EL (cell line): ENCODE measurements at places on chromosomes 6 and 20.

DNA sequence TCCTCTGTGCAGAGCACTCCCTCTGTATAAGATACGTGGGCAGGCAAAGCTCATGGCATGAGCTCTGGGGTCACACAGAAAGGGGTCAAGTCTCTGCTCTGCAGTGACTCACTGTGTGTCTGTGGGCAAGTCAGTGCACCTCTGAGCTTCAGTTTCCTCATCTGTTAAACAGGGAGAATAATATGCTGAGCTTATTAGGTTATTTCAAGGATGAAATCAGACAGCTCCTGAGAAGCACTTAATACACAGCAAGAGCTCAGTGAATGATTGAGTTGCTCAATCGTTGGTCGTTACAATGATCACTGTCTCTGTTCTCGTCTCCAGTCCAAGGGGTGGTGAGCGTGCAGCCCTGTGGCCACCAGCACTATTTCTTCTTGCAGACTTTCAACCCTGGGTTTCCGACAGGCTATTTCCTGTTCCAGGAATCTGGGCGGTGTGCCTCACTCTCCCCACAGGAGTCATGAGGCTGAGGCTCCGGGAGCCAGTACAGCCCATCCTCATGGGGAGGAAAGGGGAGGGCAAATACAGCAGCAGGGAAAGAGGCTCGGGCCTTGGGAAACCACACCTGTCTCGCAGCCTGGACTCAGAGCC is 28.9 kb downstream of the KIAA1755 start:
- DNase-seq = peak; percentile 40

DNA sequence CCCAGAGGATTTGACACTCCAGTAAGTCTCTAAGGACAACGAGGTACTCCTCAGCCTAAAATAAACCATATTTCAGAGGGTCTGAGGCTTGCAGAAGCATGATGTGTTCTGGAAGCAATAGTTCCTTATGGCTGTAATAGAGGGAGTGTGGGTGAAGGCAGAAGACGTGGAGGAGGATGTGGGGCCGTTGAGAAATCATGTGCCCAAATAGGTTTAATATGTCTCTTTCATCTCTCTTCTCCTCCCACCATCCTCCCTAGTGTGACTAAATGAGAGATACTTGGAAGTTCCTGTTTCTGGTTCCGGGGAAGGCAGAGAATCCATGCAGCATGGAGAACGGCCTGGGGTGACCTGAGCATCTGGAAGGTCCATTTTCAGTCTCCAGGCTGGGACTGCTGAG is 174.0 kb upstream of the RSPO3 start:
- DNase-seq = no peak

DNA sequence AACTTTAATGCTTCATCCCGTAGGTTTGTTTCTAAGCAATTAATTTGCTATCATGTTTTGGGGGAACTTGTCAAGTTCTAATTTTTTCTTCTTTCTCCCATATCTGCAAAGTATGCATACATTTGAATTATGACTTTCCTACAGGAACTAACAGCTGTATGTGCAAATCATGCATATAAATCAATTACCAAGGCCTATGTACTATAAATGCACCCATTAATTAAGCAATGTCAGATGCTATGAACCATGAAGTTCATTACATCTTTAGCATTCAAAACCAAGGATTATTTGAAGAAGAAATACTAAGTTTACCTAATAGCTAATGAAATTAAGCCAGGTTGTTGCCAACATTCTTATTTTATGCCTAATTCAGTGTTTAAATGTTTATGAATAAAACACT is 851.3 kb downstream of the TFAP2A start:
- no peak for DNase-seq

- no peak for DNase-seq
These were observed 13.6 kb upstream of the C20orf144 start for GRCh38 chr20:33648396-33649004.

GRCh38 chr6:159595173-159595572 is 97.9 kb downstream of the SOD2 start:
- peak; percentile 76 for DNase-seq

DNA sequence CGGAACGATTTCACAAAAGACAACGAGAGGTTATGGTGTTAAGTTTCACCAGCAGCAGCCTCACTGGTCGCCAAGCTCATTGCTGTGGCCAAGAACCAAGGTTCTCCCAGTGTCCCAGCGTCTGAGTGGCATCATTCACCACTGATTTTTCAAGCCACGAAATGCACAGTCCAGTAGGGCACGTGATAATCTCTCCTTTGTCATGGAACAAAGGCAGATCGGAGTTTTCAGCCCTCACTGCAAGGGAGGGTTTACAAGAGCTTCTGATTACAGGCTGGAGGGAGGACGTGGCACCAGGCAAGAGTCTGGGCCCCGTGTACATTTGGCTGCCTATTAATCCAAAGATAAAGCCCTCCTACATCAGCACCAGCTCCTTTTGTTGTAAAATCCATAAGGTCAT is 2.0 kb downstream of the CD24 start:
- DNase-seq = no peak

GRCh38 chr20:58246346-58246745 is 17.9 kb upstream of the ANKRD60 start:
- DNase-seq = peak; percentile 23

DNA sequence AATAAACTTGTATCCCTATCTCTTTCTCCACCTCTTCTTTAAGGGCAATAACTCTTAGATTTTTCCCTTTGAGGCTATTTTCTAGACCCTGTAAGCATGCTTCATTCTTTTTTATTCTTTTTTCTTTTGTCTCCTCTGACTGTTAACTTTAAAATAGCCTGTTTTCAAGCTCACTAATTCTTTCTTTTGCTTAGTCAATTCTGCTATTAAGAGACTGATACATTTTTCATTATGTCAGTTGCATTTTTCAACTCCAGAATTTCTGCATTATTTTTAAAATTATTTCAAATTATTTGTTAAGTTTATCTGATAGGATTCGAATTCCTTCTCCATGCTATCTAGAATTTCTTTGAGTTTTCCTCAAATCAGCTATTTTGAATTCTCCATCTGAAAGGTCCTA is 84.0 kb downstream of the CFAP61 start:
- no peak for DNase-seq

DNA sequence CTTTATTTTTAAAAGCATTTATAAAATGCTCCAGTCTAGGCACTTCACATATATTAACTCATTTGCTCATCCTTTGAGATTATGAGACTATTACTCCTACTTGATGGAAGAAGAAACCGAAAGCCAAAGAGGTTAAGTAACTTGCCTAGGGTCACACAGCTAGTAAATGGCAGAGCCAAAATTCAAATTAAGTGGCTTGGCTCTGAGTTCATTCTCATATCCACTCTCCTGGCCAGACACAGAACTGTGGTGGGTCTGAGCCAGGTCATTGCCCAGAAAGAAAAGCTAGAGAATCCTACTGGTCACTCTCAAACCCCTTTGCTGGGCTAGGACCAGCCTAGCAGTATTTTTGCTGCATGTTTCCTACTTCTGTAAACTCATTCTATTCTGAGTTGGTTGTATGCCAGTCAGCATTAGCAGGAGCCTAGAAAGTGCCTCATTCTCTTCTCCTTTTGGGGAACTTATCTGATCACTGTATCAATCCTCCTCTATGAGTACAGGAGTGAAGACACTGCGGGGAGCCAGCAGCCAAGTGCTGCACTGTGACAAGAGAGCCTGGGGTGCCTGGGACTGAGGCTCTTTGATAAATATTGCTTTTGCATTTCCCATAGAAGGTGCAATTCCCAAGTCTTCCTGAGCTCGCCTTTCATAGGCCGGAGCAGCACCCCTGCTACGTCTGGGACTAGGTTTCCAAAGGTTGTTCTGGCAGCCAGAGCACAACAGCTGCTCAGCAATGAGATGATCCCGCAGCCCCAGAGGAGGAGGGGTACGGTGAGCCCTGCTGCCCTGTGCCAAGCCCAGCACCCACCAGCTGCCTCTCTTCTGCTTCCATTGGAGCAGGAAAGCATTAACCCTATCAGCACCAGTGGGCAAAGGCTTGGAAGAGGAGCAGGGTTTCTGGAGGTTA is 728.3 kb downstream of the MAFB start:
- no peak for DNase-seq

DNA sequence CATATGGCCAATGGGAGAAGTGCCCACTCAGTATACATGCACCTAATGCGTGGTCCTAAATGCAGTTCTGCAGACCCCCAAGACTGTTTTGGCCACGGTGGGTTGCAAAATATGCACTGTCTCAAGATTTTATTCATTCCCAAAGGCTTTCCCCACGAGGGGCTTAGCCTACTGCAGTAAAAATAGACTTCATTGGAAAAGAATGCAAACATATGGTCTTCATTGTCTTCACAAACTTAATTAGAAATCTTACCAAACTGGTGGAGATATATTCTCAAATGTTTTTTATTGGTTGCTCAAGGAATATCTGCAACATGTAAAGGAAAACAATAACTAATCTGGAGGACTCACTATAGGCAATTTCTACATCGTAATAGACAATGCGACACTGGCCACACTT is 31.6 kb upstream of the PRL start:
- peak; percentile 18 for DNase-seq

DNA sequence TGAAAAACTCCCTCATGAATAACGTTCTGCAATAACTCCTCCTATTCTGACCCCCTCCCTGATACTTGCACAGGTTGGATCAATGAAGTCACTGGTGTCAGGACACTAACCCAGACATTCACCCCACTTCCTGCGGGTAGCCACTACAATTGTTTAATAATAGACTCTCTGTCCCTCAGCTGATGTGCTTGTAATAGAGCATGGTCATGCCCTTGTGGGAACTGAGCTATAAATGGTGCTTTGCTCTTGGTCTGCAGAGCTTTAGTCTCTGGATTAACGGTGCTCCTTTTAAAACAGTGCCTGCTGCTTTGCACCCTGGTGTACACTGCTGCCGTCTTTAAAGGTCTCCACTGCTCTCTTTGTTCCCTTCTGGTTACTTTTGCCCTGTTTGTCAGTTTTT is 127.3 kb downstream of the BACH2 start:
- DNase-seq = no peak

- no peak for DNase-seq
These were observed 142.7 kb downstream of the LRRC1 start for GRCh38 chr6:53937461-53937860.

- DNase-seq = no peak
These were observed 214.5 kb downstream of the TBX18 start for GRCh38 chr6:84549917-84550316.

DNA sequence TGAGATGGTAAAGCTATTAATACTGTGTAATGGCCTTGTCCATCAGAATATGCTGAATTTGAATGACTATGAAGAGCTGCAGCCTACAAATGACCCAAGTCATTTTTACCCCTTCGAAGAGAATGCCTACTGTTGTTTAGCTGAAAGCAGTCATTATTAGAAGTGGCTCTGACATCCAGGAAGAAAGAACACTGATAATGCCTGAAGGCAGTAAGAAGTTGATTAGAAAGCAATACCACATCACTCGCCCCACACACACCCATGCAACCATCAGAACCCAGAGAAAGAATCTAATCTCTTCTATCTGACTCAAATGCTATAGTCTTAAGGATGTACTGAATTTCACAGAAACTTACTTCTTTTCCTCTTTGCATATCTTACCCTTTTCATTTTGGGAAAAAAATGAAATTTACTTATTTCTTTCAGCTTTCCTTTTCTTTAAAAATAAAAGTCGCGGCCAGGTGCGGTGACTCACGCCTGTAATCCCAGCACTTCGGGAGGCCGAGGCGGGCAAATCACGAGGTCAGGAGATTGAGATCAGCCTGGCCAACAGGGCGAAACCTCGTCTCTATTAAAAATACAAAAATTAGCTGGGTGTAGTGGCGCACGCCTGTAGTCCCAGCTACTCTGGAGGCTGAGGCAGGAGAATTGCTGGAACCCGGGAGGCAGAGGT is 61.0 kb downstream of the ARHGAP18 start:
- DNase-seq = no peak

DNA sequence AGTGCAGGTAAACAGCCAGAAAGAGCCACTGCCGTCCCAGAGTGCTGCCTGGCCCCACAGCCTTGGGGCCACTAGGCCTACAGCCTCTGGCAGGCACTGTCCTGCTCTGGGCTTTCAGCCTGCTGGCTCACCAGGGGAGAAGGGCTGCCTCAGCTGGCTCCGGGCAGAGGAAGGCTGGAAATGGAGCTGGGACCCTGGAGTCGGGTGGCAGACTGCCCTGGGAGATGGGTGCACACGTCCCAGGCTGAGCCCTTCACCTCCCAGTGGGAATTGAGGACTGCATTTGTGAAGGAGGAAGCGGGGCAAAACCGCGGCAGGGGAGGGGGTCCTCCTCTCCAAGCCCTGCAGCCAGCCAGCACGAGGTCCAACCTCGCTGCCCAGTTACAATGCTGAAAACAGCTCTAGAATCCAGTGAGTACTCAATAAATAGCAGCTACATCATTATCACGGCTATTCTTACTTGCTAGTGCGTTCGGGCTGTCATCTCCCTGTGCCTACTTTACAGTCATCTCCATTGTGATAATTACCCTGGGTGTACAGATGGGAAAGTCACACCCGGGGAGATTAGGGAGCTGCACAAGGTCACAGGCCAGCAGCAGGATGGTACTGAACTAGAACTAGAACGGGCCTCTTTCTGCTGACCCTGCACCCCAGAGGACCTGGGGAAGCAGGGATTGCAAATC is 13.1 kb downstream of the ACSS1 start:
- no peak for DNase-seq

GRCh38 chr6:45702849-45703739 is 312.6 kb downstream of the CLIC5 start:
- peak; percentile 71 for DNase-seq

- DNase-seq = no peak
These were observed 2.6 kb downstream of the TFEB start for GRCh38 chr6:41732591-41733359.

GRCh38 chr6:109644131-109644530 is 46.9 kb downstream of the AK9 start:
- DNase-seq = no peak

DNA sequence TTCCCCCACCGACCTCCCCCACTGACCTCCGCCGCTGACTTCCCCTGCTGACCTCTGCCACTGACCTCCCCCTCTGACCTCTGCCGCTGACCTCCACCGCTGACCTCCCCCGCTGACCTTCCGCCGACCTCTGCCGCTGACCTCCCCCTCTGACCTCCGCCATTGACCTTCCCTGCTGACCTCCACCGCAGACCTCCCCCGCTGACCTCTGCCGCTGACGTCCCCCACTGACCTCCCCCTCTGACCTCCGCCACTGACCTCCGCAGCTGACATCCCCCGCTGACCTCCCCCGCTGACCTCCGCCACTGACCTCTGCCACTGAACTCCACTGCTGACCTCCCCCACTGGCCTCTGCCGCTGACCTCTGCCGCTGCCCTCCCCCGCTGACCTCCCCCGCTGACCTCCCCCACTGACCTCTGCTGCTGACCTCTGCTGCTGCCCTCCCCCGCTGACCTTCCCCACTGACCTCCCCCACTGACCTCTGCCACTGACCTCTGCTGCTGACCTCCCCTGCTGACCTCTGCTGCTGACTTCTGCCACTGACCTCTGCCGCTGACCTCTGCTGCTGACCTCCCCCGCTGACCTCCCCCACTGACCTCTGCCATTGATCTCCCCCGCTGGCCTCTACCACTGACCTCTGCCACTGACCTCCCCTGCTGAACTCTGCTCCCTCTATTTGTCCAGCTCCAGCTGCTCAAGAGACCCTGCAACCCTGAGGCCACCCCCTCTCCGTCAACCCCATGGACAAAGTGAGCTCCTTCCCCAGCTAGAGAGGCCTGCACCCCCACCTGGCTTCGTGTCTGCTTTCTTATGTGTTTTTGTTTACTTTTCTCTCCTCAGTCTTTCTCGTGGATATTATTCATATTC is 91.4 kb upstream of the AFDN start:
- DNase-seq = no peak

- DNase-seq = peak; percentile 71
These were observed 21.8 kb downstream of the CASS4 start for GRCh38 chr20:56433880-56434255.
